ENCODE measurements at places on chromosomes 4 and X.

DNA sequence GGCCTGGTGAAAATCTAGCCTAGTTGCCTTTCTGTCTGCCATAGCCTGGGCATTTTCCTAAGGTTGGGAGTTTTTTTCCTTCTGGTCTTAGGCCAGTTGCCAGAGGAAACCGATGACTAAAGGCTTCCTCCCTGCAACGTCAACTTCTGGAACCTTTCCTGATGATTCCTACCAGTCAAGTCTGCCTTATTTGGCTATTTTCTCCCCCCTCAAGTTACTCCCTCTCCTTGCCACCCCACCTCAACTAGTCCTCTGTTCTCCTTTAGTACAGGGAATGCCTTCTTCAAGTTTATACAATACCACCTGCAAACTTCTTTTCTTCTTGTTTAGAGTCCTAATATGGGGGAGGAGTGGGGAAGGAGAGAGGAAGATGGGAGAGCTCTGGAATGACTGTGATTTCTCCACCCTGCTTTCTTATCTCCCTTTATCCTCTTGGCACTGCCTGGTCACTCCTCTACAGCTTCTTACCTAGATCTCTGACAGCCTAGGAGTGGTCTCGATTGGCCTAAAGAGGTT lies 10.6 kb downstream of the MSN start:
- DNase-seq, result no peak

DNA sequence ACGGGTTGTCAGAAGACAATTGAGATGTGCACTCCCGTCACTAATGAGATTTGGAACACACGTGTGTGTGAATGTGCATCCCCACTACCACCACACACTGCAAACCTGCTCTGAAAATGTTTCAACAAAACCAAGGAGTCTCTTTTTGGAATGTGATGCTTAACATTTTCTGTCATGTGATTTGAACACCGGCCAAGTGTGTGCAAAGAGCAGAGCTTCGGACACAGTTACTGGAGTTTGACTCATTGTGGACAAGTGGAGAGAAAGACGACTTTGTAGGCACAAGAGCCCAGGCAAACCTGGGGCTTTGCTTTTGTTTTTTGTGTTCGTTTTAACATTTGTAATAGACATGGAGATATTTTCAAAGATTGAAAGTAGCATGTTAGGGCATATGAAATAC lies 49.2 kb downstream of the CCKAR start:
- no peak for DNase-seq

- DNase-seq, result no peak
Observed at GRCh38 chr4:155734065-155734464, 24.8 kb upstream of the GUCY1B1 start.

- DNase-seq, result no peak
Observed at GRCh38 chr4:169900241-169900845, 125.9 kb downstream of the MFAP3L start.

GRCh38 chr4:87939978-87940690 lies 35.4 kb upstream of the SPP1 start:
- DNase-seq, result no peak

DNA sequence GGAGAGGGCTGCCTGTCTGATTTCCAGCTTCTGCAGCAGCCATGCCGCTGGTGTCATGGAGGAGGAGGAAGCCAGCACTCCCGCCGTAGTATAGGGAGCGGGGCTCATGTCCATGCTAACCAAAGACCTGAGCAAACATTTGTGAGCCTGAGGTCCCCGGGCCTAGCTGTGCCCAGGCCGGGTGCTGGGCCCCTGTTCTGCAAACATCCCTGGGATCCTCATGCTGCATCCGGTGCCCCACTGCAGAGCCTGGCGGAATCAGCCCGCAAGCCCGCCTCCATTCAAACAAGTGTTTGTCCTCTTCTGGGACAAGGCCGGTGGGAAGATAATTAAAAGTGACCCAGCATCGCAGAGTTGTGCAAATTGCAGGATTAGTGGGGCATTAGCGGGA lies 106.3 kb downstream of the SORCS2 start:
- no peak for DNase-seq

GRCh38 chr4:33948921-33949320 lies 2295.4 kb downstream of the ARAP2 start:
- DNase-seq, result no peak

DNA sequence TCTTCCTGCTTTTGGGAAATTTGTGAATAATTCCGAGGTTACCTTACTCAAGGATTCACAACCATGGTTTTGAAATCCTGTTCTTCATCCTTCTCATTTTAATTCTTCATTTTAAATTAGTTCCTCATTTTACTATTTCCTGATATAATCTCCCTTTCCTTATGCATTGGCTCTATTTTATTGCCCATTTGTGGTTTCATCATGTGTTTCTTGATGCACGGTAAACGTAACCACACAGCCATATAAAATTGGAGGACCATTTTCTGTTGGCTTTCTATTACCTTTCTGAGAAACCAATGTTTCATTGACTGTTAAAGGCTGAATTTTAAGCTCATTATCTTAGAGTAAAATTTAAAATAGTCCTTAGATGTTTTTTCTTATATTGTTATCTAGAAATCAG lies 100.3 kb upstream of the NDST4 start:
- DNase-seq, result no peak

DNA sequence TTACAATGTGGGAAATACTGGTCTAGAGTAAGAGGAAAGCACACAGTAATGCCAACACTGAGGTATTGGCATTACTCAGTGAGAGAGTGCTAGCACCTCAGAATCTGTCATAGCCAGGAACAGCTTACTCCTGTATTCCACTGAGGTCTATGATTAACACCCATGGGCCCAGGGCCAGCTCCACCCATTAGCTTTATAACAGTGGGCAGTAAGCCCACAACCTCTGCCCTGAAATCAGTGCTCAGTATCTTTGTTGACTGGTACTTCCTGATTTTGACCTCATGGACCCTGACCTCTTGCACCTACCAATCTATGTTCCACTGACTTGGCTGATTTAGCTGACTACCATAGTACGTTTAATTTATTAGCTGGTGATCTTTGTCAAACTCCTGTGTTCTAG lies 56.1 kb downstream of the LANCL3 start:
- no peak for DNase-seq

DNA sequence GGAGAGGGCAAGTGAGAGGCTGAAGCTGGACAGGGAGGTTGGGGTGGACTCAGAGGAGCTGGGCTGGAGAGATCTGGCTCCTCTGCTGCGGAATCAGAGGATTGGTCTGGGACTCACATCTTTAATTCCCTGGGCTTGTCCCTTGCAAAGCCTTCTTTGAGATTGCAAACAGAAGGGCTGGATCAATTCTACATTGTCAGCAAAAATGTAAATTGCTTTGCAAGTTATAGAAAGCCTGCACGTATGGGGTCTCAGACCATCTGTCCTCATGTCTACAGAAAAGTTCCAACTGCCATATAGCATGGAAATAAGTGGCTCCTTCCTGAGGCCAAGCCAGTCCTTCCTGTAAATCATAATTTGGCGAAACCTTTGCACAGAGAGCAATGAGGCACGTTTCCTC lies 449.6 kb downstream of the UBE2NL start:
- DNase-seq, result no peak

DNA sequence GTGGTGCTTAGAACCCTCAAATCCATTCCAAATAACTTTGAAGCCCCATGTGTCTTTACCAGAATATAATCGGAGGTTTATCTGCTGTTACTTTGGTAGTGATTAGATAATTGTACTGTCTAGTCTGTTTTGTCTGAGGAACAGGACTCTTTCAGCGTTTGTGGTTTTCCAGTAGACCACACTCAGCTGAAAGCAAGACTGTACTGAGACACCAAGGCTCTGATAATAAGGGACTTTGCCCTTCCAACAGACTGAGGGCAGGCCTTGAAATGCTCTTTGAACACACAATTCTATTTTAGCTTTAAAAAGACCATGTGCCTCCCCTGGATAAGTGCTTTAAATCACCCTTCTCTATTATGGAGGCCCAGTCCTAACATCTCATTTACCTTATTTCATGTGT lies 76.1 kb downstream of the KLHL8 start:
- no peak for DNase-seq

DNA sequence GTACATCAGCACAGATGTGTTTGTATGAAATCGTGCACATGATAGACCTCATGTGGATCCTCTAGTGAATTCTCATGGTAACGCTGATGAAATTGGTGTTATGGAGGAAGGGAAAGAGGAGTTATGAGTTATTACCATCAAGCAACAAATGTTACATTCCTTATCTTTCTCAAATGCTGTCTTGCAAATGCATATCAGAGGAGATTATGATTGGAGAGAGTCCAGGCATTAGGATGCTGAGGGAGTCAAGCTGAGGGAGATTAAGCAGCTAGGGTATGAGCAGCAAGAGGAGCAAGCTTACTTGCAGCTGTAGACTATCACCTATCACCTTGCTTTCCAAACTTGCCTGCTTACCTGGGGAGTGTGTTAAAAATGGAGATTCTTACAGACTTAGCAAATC lies 36.8 kb upstream of the SFRP2 start:
- DNase-seq, result no peak

DNA sequence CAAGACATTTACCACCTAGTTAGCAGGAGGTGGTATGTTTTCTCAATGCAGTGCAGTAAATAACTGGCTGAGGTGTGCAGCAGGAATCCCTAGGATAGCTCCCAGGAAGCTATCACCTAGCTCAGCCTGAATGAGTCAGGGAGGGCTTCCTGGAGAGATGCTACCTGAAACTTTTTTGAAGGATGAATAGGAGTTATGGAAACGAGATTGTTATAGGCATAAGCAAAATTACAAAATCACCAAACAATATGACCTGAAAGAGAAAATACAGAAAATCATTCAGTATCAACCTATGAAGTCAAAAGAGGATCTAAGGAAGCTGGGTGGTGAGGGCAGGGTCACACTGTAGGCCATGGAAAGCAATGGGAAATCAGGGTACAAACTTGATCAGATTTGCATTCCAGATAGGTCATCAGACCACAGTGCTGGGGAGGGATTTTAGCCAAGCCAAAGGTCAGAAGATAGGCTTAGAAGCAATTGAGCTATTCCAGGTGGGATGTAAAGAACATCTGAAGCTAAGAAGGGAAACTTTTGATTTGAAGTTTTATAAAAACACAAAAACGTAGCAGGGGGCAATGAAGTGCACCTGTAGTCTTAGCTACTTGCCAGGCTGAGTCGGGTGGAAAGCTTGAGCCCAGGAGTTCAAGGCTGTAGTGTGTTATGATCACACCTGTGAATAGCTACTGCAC lies 11.3 kb downstream of the AREG start:
- no peak for DNase-seq

DNA sequence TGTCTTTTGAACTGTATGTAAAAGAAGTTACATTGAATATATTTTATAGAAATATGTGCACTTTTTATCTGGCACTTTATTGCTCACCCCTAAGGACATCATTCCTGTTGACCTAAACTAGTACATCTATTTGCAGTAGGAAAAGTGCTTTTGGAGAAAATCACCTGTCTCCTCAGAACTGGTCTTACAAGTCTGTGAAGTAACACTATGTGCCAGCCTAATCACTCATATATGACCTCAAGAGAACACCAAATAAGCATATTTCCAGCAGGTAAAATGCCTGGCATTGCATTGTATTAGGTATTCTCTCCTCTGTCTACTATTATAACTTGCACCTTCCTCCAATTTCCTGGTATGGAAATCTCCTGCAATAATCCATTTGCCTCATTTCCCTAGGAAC lies 4.0 kb upstream of the GASK1B start:
- DNase-seq, result no peak

GRCh38 chrX:144335402-144335801 lies 451.5 kb downstream of the UBE2NL start:
- no peak for DNase-seq

DNA sequence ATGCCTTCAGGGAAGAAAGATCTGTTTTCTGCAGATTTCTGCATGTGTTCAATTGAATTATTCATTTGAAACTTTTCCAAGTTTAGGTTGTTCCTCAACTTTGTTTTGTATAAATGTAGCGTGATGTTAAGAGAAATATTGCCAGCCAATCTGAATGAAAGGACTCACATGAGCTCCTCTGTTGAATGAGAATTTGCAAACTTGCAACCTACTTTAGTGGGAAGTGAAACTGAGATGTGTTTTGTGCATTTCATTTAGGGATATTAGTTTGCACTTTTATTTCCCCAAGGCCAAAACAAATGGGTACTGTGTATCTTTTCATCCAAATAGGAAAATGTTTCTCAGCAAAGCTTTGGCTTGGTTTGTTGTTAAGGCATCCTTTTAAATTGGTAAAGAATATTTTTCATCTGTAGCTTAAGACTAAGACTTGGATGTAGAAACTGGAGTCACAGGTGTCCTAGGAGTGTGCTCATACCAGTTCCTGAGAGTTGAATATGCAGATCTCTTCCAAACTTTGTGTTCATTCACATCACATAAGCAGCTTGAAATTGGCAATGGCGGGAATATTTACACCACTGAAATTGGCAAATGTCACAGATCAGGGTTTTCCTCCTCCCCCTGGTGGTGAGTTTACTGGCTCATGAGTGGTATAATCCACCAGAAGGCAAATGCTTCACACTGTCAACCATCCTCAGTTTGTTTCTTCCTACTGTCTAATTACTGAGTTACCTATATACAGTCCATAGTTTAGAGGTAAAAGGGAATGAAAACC lies 193.6 kb upstream of the BANK1 start:
- DNase-seq, result no peak

GRCh38 chr4:149881744-149882143 lies 66.1 kb upstream of the IQCM start:
- no peak for DNase-seq

- peak; percentile 50 for DNase-seq
Observed at GRCh38 chrX:71095981-71096759, 519 bp downstream of the FOXO4 start.

DNA sequence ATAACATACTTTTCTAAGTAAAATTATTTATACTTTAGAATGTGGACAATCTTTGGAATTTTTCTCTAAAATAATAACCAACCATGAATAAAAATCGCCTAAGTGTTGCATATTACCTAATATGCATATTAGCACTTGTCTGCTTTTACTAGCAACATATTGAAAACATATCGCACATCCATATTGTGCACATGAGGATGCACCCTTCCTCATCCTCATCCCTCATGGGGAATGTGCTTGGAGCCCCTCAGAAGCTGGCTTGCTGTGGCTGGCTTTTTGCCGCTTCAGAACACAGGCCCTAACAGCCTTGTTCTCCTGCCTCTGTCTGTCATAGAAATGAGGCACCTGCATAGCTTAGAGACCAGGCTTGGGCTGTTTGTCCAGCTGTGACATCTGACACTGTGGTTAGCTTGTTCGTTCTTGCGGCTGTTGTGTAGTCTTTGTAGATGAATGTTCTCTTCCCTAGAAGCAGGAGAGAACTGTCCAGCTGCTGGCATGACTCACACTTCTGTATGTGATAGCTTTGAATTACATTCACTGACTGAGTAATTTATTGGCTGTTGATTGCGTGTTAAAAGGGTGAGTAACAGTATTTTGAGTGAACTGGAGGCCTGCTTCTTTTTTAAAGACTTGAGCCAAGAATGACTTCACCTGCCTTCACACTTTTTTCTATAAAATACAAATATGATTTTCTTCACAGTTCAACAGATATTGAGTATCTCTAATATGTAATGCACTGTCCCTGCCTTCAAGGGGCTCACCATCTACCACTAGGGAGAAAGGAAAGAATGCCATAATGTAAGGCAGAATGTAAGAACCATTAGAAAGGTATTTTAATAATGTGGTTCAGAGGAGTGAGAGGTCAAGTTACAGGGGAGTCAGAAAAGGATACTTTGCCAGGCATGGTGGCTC lies 81.9 kb downstream of the HMGB2 start:
- DNase-seq, result peak; percentile 79

GRCh38 chr4:10496200-10496599 lies 39.0 kb upstream of the ZNF518B start:
- no peak for DNase-seq

GRCh38 chrX:21725496-21725895 lies 32.4 kb downstream of the SMPX start:
- no peak for DNase-seq

Measured in gastrocnemius medialis (tissue), 4 donors.